ENCODE measurements at places on chromosomes 3 and 15.
A peak's percentile ranks its signal among the peaks of the same experiment; 100 is the strongest.

DNA sequence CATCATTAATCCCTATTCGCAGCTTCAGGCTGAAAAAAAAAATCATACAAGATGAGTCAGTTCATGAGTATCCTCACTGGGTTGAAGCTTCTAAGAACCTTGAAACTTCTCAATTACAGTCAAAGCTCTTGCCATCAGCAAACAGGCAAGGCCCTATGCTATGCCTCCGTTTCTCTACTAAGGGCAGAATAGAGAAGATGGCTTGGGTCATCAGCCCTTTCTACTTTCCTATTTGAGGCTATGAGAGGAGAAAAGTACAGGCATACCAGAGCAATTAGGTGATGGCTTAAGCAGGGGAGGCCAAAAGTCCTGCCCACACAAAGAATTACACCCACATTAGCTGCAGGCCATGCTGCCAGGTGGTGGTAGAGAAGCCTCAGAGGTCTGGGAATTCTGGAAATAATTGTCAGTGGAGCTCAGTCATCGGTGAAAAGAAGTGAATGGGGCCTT lies 89.0 kb downstream of the MRPL46 start:
- DNase-seq = no peak
- no peak overlapping the region for H3K27ac ChIP-seq
- H3K27me3 ChIP-seq = no peaks in the 10 kb centered on the region
- H3K4me1 ChIP-seq = no peaks in the 10 kb centered on the region
- H3K36me3 ChIP-seq = no peaks in the 10 kb centered on the region
- H3K4me3 ChIP-seq = no peak overlapping the region

- DNase-seq = no peak
- H3K36me3 ChIP-seq = no peaks in the 10 kb centered on the region
- no peak overlapping the region for H3K4me3 ChIP-seq
- no peak overlapping the region for H3K27ac ChIP-seq
Observed at GRCh38 chr3:155323063-155323666, 29.7 kb upstream of the STRIT1 start.

- H3K4me3 ChIP-seq = no peak overlapping the region
- no peak for DNase-seq
- no peaks in the 10 kb centered on the region for H3K36me3 ChIP-seq
- no peak overlapping the region for H3K27ac ChIP-seq
Observed at GRCh38 chr3:105801397-105801796, 67.4 kb downstream of the CBLB start.

GRCh38 chr3:177196456-177197040 lies 734 bp downstream of the TBL1XR1 start:
- DNase-seq = no peak
- H3K4me3 ChIP-seq = peak overlapping the region; percentile 95

DNA sequence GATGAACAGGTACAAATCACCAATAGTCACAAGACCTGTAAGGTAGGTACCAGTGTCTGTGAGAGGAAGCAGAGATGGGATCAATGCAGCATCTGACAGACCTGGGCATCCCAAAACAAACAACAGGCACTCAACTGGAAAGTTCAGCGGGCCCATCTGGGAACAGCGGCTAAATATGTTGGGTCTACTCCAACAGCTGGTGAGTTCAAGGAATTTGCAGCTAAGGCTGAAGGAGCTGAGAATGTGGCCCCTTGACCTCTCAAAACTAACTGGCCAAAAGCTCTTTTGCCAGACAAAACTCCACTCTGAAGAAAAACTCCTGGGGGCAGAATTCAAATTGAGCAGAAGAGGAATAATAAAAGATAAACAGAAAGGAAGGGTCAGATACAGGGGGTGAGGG lies 24.4 kb downstream of the AVEN start:
- H3K4me1 ChIP-seq = no peaks in the 10 kb centered on the region
- H3K4me3 ChIP-seq = no peak overlapping the region

DNA sequence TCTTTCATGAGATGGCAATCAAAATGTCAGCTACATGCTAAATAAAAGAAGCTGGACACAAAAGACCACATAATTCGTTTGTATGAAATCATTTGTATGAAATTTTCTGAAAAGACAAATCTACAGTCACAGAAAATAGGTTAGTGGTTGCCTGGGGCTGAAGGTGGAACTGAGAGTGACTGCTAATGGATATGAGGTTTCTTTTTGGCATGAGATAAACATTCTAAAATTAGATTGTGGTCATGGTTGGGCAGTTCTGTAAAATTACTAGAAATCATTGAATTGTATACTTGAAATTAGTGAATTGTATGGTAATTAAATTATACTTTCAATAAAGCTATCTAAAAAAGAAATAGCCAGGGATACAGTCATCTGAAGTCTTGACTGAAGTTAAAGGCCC lies 2.7 kb upstream of the DMXL2 start:
- no peak overlapping the region for H3K4me3 ChIP-seq
- H3K4me1 ChIP-seq = peaks cover 18% of the 10 kb centered on the region
- H3K27me3 ChIP-seq = no peaks in the 10 kb centered on the region

GRCh38 chr3:50226888-50227389 lies 9.1 kb upstream of the GNAI2 start:
- H3K36me3 ChIP-seq = no peaks in the 10 kb centered on the region
- DNase-seq = no peak
- H3K27ac ChIP-seq = peak overlapping the region; percentile 69

DNA sequence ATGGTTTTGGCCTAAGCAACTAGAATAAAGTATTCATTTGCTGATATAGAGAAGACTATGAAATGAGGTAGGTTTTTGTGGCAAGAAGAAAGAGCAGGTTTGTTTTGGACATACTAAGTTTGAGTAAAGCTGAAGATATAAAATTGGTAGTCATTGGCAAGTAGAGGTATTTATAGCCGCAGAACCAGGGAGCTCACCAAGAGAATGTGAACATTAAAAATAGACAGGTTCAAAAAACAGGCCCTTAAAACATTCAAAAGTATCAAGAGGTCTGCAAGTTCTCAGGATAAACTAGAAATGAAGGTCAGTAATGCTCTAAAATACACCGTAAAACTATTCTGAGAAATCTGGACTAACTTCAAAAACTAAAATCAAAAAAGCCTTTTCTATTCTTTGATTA lies 240.7 kb downstream of the SCAPER start:
- H3K4me1 ChIP-seq = no peaks in the 10 kb centered on the region
- H3K36me3 ChIP-seq = peaks cover 12% of the 10 kb centered on the region
- DNase-seq = no peak
- no peak overlapping the region for H3K4me3 ChIP-seq

GRCh38 chr3:49161808-49162530 lies 4.2 kb downstream of the CCDC71 start:
- peaks cover 31% of the 10 kb centered on the region for H3K36me3 ChIP-seq
- no peak overlapping the region for H3K4me3 ChIP-seq
- H3K27ac ChIP-seq = no peak overlapping the region
- no peak for DNase-seq
- no peaks in the 10 kb centered on the region for H3K27me3 ChIP-seq

GRCh38 chr3:170703121-170703588 lies 117.3 kb upstream of the SLC7A14 start:
- H3K36me3 ChIP-seq = no peaks in the 10 kb centered on the region
- no peak for DNase-seq
- H3K4me3 ChIP-seq = no peak overlapping the region
- no peaks in the 10 kb centered on the region for H3K27me3 ChIP-seq

GRCh38 chr15:41734079-41734478 lies 40.2 kb upstream of the MAPKBP1 start:
- H3K27ac ChIP-seq = no peak overlapping the region
- peaks cover 59% of the 10 kb centered on the region for H3K36me3 ChIP-seq
- no peaks in the 10 kb centered on the region for H3K27me3 ChIP-seq
- no peaks in the 10 kb centered on the region for H3K4me1 ChIP-seq
- no peak for DNase-seq

DNA sequence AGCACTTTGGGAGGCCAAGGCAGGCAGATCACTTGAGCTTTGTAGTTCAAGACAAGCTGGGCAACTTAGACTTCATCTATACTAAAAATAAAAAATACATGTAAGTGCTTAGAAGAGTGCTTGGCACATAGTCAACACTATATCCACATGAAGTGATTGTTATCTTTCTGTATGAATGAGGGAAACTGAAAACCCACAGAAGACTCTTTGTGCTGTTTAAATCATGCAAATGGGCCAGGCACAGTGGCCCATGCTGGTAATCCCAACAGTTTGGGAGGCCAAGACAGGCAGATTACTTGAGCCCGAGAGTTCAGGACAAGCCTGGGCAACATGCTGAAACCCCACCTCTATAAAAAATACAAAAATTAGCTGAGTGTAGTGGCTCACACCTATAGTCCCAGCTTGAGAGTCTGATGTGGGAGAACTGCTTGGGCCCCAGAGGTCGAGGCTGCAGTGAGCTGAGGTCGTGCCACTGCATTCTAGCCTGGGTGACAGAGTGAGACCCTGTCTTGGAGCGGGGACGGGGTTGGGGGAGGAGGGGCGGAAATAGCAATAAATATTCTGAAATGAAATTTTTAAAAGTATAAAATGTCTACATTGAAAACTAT lies 129.7 kb downstream of the NR2E3 start:
- H3K27ac ChIP-seq = no peak overlapping the region
- no peak overlapping the region for H3K4me3 ChIP-seq
- no peaks in the 10 kb centered on the region for H3K4me1 ChIP-seq

- H3K4me1 ChIP-seq = peaks cover 65% of the 10 kb centered on the region
- H3K4me3 ChIP-seq = no peak overlapping the region
- no peaks in the 10 kb centered on the region for H3K27me3 ChIP-seq
- peak overlapping the region; percentile 84 for H3K27ac ChIP-seq
- DNase-seq = peak; percentile 89
Observed at GRCh38 chr3:11603628-11604027, 40.1 kb downstream of the VGLL4 start.

GRCh38 chr15:32885713-32886112 lies 167.9 kb downstream of the GREM1 start:
- no peak for DNase-seq
- no peaks in the 10 kb centered on the region for H3K36me3 ChIP-seq
- H3K27me3 ChIP-seq = no peaks in the 10 kb centered on the region
- no peak overlapping the region for H3K27ac ChIP-seq
- no peak overlapping the region for H3K4me3 ChIP-seq

DNA sequence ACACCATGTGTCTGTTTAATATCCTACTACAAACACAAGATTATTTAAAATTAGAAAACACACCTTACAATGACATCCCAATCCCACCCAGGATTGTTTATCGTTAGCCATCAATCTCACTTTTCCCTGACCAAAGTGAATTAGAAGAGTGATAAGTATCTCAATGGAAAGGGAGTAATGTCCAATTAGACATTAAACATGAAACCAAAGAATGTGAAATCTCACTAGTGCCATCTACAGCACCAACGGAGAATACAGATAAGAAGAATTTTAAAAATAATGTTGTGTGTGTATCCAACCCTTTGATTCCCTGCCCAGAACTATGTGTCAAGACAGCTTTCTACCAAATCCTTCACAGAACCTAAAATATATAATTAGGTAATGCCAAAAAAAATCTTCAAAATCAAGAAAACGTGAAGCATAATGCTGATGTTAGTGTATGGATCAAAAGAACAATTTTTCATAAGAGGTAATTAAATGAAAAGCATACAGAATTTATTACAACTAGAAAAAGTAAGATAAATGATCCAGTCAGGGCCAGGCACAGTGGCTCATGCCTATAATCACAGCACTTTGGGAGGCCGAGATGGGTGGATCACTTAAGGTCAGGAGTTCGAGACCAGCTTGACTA lies 64.2 kb downstream of the SCAPER start:
- H3K27ac ChIP-seq = no peak overlapping the region
- H3K27me3 ChIP-seq = no peaks in the 10 kb centered on the region
- no peak overlapping the region for H3K4me3 ChIP-seq
- DNase-seq = no peak
- H3K4me1 ChIP-seq = no peaks in the 10 kb centered on the region

- no peaks in the 10 kb centered on the region for H3K27me3 ChIP-seq
- no peak overlapping the region for H3K27ac ChIP-seq
- no peak for DNase-seq
- no peak overlapping the region for H3K4me3 ChIP-seq
- no peaks in the 10 kb centered on the region for H3K36me3 ChIP-seq
Observed at GRCh38 chr3:56761887-56762651, 39.7 kb downstream of the ARHGEF3 start.

DNA sequence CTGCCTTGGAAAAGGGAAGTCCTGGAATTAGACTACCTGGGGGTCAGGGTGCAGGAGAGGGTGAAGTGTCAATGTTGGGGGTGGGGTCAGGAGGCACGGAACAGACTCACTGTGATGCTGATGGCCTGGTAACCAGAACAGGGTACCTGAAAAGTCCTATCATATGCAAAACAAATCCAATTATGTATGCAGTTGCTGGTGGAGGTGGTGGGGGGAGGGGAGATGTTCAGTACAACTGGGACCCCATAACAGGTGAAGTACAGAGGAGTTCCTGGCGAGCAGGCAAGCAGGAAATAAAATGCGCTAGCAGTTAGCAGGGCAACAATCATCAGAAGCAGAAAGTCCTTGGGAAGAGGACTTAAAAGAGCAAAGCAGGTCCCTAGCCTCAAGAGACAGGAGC lies 4.2 kb upstream of the KATNBL1 start:
- H3K4me3 ChIP-seq = no peak overlapping the region
- H3K4me1 ChIP-seq = peaks cover 6% of the 10 kb centered on the region
- no peak for DNase-seq
- no peaks in the 10 kb centered on the region for H3K27me3 ChIP-seq
- H3K27ac ChIP-seq = no peak overlapping the region

DNA sequence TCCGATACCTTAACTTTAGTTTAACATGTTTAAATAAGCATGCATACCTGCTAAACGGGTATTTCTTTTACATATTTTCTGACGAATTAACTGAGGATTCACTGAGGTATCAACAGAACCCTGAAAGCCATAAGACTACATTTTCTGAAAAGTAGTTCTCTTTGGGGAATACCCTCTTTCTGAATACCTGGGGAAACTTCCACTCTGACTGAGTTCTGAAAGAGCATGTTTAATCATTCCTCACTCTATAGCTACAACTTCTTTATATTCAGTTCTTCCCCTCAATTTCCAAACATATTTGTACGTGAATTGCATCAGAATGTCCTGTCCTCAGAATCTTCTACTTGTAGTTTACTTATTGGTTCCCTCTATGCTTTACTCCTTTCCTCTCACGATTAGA lies 403.0 kb downstream of the ROBO1 start:
- peaks cover 12% of the 10 kb centered on the region for H3K4me1 ChIP-seq
- H3K36me3 ChIP-seq = no peaks in the 10 kb centered on the region
- H3K27me3 ChIP-seq = no peaks in the 10 kb centered on the region
- DNase-seq = no peak
- H3K4me3 ChIP-seq = no peak overlapping the region

DNA sequence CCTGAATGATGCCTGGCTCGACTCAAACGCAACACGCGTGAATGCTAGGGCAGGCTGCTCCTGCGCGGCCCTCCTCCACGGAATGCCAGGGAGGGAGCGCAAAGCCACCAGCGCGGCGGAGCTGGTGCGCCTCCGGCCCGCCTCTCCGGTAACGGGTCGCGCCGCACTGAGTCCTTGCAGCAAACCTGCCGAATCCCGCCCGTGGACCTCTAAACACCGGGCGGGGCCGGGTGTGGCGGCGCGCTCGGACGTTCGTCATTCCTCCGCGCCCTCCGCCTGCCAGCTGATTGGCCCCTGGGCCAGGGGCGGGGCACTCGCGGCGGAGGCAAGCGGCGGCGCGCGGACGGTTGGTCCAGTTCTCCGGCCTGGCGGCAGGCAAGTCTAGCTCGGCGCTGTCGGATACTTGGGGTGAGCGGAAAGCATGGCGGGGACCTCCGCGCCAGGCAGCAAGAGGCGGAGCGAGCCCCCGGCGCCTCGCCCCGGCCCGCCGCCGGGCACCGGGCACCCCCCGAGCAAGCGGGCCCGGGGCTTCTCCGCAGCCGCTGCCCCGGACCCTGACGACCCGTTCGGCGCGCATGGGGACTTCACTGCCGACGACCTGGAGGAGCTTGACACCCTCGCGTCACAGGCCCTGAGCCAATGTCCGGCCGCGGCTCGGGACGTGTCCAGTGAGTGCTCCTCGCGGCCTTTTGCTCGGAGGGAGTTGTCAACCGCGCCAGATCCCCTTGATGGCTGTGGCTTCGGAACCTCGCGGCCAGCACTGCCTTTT lies at the start of gene ATRIP:
TSS of gene ATRIP (plus strand) at position 313 of the 769 bp plus-strand sequence. CDS start at position 422, 109 bp downstream.
- peak; percentile 94 for DNase-seq
- H3K27me3 ChIP-seq = no peaks in the 10 kb centered on the region
- H3K4me1 ChIP-seq = peaks cover 29% of the 10 kb centered on the region
- peaks cover 27% of the 10 kb centered on the region for H3K36me3 ChIP-seq
- peak within 1 kb of the TSS; percentile 91 for H3K4me3 ChIP-seq
